ENCODE measurements at places on chromosomes 1 and 21.

- no peak for DNase-seq
Measured at GRCh38 chr1:56933606-56934005, 32.2 kb downstream of the C8B start.

- DNase-seq: no peak
Measured at GRCh38 chr1:19322481-19322880, 10.4 kb downstream of the SLC66A1 start.

GRCh38 chr1:25474439-25475047 is 43.8 kb downstream of the MACO1 start:
- no peak for DNase-seq

DNA sequence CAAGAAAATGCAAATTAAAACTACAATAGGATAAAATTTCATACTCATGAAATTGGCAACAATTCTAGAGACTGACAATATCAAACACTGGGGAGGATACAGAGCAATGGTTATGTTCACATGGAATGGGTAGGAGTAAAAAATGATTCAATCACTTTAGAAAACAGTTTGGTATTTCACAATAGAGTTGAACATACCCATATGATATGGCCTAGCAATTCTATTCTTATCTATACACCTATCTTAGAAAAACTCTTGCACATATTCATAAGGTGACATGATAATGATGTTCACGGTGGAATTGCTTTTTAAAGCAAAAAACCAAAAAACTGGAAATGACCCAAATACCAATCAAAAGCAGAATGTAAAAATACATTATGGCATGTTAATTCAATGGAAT is 28.7 kb downstream of the PHC2 start:
- no peak for DNase-seq

- no peak for DNase-seq
Measured at GRCh38 chr1:225949041-225949440, 8.0 kb upstream of the LEFTY2 start.

DNA sequence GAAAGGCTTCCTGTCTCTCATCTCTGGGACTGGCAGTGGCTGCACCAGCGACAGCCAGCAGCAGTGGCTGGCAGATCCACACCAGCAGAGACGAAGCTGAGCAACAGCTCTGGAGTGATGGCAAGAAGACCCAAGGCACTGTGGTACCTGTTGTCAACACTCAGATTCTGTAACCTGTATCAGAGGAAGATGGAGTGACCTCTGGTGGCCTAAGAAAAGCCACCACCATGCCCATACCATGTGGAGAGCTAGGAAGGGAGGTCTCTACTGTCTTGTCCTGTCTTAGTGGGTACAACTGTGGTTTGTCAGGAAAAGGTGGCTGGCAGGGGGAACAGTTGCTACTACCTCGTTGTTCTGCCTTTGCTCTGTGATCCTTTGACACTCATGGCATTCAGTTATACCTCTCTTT is 22.5 kb upstream of the RHBDL2 start:
- DNase-seq: no peak

GRCh38 chr1:172758259-172758658 is 99.4 kb downstream of the FASLG start:
- DNase-seq: no peak

GRCh38 chr1:182304627-182305026 is 87.0 kb downstream of the GLUL start:
- no peak for DNase-seq

DNA sequence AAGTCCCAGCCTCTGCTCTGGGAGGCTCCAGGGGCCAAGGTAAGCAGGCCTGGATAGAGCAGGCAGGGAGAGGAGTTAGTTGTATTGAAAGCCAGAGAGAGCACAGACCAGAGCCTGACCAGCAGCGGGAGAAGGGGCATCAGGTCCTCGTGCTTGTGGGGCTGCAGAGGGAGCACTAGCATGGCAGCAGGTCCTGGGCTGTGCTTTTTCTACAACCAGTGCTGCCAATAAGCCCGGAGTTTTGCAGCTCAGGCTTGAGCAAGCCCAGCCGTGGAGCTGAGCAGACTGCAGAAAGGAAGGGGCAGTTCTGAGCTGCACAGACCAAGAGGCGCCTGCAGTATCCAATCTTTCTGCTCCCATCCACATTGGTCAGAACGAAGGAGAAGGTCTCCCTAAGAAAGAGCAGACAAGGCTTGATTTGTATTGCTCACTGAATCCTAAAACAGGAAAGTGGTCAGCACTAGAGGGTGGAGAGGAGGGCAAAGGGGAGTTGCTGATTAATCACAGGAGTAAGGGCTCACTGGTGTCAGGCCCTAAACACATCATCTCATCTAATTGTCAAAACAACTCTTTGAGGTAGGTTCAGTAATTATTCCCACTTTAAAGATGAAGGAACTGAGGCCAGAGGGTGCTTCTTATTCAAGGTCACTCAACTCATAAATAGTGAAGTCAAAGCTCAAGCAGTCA is 2.7 kb downstream of the DENND2D start:
- DNase-seq: no peak

DNA sequence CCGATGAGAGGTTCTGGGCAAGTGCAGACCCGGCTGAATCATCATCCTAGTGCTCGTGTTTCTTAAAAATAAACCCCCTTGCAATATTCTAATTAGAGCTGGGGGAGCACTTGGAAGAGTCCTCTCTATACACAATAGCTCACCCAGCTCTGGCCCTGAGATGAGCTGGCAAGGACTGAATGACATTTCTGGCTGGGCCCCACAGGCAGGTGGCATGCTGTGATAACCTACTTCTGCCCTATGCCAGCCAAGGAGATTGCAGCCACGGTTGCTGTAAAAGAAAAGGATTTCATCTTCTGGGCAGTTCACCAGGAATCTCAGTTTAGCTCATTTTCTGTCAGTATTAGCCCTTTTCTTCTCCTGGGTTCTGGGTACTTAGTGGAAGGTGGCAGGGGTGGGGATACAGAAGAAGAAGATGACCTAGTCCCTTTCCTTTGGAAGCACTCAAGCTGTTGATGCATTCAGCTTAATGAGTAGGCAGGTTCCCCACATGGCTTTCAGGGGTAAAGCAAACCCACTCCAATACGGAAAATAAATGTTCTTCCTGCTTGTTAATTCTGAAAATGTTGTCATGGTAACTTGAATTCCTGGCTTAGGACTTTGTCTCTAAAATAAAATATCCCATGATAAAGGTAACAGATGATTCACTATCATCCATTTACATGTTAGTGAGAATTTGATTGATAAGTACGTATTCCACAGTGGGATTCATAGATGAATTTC is 32.2 kb downstream of the VASH2 start:
- DNase-seq: no peak

- no peak for DNase-seq
Measured at GRCh38 chr1:235932090-235932510, 65.4 kb upstream of the LYST start.

- DNase-seq: no peak
Measured at GRCh38 chr1:207497941-207498340, 2.0 kb downstream of the CR1 start.

- DNase-seq: no peak
Measured at GRCh38 chr1:221032637-221033280, 153.5 kb downstream of the HLX start.

- no peak for DNase-seq
Measured at GRCh38 chr1:231016966-231017365, 23.1 kb downstream of the FAM89A start.

DNA sequence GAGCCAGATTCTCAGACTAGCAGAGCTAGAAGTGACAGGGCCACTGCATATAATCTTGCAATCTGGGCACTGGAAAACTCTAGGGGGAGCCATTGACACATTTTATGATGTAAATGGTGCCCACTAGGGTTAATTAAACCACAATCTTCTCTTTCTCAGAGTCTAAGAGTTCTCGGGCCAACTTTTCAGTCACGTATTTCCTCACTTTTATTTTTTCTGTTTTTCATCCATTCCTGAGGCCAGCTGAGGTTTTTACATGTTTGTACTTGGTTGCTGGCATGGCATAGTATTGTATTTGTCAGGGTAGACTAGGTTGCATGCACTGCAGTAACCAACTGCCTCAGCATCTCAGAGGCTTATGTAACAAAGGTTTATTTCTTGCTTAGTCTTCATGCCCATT is 138.2 kb downstream of the ZNF326 start:
- DNase-seq: no peak

GRCh38 chr1:203304391-203304918 is 864 bp upstream of the BTG2 start:
- no peak for DNase-seq

GRCh38 chr1:116331523-116331922 is 41.5 kb upstream of the ATP1A1 start:
- DNase-seq: no peak

GRCh38 chr1:61081144-61081685 is 1.1 kb upstream of the NFIA start:
- DNase-seq: no peak

- DNase-seq: no peak
Measured at GRCh38 chr1:35656863-35657232, 15.5 kb upstream of the PSMB2 start.
